ENCODE measurements at places on chromosomes 4 and X.
A peak's percentile ranks its signal among the peaks of the same experiment; 100 is the strongest.

- no peak for DNase-seq
Measured at GRCh38 chr4:116926631-116927295, 158.6 kb downstream of the TRAM1L1 start.

- DNase-seq = no peak
Measured at GRCh38 chr4:54268151-54268550, 39.1 kb downstream of the PDGFRA start.

- no peak for DNase-seq
Measured at GRCh38 chr4:118102195-118102594, 67.9 kb downstream of the NDST3 start.

DNA sequence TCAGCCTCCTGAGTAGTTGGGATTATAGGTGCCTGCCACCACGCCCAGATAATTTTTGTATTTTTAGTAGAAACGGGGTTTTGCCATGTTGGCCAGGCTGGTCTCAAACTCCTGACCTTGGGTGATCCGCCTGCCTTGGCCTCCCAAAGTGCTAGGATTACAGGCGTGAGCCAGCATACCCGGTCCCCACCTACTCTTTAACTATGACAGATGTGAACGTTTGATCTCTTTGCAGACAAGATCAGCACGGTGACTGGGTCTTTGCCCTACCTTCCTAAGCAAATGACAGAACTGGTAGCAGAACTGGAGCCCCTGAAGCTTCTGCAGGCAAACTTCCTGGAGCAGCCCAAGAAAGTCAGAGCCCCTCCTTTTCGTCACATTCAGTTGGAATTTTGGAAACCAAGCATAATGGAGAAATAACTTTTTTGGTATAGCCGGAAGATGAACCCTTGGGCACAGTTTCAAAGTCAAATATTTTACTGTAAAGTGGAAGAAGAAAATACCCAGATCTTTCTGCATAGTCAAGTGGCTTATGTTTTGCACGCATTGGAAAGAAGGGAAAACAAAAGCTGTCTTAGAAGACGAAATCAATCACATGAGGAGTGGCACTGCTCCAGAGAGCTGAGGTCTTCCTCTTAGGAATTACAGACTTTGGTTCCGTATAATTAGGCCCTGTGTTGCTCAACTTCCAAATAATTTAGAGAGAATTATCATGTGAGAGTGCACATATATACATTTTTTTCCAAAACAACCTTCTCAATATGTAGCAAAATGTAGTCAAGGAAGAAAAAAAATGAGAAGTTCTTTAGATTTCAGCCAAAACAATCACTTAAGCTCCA is 90.6 kb downstream of the SORBS2 start:
- DNase-seq = peak; percentile 48

GRCh38 chrX:130262231-130262630 is 6.5 kb downstream of the ZNF280C start:
- DNase-seq = no peak
